ENCODE measurements at places on chromosomes 11 and 22. TPM values are rescaled to one million over a fixed set of nuclear protein-coding genes. Genes with fewer than 3 reads are reported as not detected.

The GRIA4 gene
- not detected for total RNA-seq

The CENPM gene
- total RNA-seq = 8.1 TPM

The SLC17A6 gene
- total RNA-seq = not detected

The TSSK2 gene
- total RNA-seq = not detected

The OOSP4A gene
- not detected for total RNA-seq

The CSNK2A3 gene
- total RNA-seq = 0.92 TPM

All from naive thymus-derived CD4-positive, alpha-beta T cell (primary cell).